ENCODE measurements at places on chromosomes 1 and 21. TPM values are rescaled to one million over a fixed set of nuclear protein-coding genes. Genes with fewer than 3 reads are reported as not detected.
A peak's percentile ranks its signal among the peaks of the same experiment; 100 is the strongest.

The ST6GALNAC5 gene
- 9.6 TPM for total RNA-seq

The FYB2 gene
- total RNA-seq, result not detected

The PPM1J gene
- total RNA-seq, result 7.9 TPM

The DAB1 gene
- 0.25 TPM for total RNA-seq

The MATN1 gene
- 0.49 TPM for total RNA-seq

The CENPL gene
- total RNA-seq, result 3.7 TPM

DNA sequence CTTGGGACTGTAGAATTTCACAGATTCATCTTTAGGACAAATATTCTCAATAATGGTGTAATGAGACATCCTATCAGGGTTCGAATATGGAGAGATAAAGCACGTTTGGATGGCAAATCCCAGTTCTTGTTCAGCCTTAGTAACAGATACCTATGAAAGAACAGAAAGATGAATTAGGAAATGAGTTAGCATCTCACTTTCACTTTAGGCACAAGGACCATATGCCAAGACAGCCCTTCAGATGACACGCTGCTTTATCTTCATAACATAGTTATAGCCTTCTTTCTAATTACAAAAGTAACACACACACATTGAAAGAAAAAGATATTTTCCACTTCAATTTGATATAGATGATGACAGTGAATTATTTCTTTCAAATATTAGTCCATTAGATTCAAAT lies 173.6 kb downstream of the TGFBR3 start:
- DNase-seq, result no peak

DNA sequence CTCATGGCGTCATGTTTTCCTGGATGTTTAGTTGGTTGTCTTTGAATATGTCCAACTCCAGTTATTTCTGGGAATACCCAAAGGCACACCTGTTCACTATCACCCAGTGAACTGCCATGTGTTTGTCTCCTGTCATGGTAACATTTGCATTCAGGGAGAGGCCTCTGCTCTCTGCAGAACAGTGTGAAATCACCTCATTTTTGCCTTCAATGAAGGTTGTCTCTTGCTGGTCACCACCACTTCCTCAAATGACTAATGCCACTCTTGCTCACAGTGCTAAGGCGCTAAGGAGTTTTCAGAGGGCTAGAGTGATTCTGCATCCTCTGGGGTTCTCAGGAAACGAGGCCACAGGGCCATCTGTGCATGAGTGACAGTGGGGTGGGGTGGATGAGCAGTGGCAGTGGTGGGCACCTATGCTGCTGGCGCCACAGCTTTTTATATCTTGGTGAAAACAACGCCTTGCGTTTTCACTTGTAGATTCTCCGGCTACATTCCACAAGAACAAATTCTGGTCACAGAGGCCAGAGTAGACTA lies 60.0 kb upstream of the ATP5PO start:
- DNase-seq, result peak; percentile 81

DNA sequence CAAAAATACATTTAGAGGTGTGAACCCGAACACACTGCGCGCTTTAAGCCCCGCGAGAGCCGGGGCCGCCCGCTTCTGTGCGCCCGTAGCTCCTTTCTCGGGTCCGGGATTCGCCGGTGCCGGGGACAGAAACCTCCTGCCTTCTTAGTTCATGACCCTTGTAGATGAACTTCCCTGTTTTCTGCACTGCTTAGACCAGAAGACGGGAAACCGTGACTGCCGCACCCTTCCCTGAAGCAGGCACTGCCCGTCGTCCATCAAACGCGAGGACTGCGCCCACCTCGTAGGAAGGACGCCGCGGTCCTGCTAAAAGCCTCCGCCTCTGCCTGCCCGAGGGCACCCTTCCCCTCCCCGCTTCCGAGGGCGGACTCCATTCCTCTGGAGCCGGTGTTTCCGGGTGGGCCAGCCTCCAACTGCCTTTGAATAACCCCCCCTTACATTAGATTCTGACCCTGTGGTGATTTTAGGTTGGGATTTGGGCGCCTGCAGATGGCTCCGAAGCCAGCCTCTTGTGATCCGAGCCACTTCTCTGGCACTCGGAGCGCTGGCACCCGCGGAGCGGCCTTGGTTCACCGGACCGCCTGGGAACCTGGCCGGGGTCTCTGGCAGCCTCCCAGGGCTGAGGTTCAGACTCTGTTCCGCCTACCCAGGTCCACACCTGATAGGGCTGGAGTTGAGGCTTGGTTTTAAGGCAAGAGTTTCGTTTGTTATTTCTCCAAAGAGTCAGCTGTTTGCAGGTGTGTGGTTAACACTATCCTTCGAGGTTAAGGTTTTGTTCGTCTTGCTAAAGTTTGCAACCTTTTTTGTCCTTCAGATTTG lies 1.2 kb upstream of the PTTG1IP start:
- no peak for DNase-seq

- DNase-seq, result no peak
Measured at GRCh38 chr1:64960731-64961130, 5.6 kb downstream of the JAK1 start.

GRCh38 chr1:219412772-219413171 lies 200.1 kb downstream of the ZC3H11B start:
- no peak for DNase-seq

DNA sequence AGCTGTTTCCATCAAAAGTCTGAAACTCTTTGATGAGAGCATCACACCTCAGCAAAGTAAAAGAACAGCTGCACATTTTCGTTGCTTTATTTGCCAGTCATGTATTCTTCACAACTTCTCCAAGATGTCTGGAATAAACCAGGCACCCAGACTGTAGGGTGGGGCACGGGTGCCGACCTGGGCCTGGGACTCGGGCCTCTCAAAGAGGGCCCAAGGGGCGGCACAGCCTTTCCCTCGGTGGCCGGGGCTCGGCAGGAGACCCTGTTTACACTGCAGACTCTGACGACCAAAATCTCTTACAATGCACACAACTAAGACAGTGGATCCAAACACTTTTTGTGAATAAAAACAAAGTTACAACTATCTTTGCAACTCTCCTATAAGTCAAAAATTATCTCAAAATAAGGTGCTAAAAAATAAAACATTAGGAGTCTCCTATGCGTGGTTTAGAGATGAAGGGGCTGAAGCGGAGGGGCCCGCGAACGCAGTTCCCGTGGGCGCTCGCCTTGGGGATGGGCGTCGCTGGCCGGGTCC lies 696 bp downstream of the LSS start:
- no peak for DNase-seq

- no peak for DNase-seq
Measured at GRCh38 chr1:146036965-146037646, 15.6 kb upstream of the HJV start.

DNA sequence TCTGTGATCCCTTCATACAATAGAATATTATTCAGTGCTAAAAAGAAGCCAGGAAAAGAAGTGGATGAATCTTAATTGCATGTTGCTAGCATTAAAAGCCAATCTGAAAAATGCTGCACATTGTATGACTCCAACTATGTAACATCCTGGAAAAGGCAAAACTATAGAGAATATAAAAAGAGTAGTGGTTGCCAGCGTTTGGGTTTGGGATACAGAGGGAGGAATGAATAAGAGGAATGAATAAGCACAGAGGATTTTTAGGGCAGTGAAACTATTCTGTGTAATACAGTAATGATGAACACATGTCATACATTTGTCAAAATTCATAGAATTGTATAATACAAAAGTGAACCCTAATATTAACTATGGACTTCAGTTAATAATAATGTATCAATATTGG lies 42.5 kb downstream of the GPR88 start:
- DNase-seq, result no peak

DNA sequence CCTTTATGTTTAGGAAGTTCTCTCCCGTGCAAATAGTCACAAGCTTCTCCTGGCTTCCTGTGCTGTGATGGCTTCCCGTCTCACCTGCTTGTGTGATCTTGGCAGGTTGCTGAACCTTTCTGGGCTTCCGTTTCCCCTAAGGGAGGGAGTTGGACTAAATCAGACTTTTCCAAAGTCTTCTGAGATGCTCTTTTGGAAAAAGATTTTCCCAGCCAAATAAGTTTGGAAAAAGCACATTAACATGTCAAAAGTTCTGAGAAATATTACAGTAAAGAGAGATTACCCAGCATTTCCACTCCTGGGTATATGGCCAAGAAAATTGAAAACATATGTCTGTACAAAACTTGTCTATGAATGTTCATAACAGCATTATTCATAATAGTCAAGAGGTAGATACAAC lies 36.0 kb upstream of the TENT5C start:
- DNase-seq, result no peak

DNA sequence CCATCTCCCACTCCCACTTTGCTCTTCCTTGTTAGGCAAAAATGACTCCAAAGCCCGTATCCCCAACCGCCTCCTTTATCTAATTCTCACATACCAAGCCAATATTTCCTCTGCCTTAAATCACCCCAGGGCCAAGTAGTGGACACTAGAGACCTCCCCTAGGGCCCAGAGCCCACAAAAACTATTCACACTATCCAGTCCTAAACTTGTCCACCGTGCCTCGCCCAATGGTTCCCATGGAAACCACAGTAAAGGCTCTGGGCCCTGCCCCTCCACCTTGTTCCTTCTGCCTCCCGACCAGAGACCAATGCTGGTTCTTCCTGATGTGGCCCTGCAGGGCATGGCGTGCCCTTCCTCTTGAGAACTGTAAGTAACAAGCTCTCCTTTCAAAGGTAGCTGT lies 11.8 kb downstream of the CFAP107 start:
- DNase-seq, result no peak

- no peak for DNase-seq
Measured at GRCh38 chr1:76961181-76961819, 94.0 kb downstream of the ST6GALNAC5 start.

GRCh38 chr21:36320421-36321324 lies 676 bp downstream of the MORC3 start:
- DNase-seq, result peak; percentile 90

GRCh38 chr1:26692211-26692792 lies 3.5 kb upstream of the ARID1A start:
- DNase-seq, result no peak

DNA sequence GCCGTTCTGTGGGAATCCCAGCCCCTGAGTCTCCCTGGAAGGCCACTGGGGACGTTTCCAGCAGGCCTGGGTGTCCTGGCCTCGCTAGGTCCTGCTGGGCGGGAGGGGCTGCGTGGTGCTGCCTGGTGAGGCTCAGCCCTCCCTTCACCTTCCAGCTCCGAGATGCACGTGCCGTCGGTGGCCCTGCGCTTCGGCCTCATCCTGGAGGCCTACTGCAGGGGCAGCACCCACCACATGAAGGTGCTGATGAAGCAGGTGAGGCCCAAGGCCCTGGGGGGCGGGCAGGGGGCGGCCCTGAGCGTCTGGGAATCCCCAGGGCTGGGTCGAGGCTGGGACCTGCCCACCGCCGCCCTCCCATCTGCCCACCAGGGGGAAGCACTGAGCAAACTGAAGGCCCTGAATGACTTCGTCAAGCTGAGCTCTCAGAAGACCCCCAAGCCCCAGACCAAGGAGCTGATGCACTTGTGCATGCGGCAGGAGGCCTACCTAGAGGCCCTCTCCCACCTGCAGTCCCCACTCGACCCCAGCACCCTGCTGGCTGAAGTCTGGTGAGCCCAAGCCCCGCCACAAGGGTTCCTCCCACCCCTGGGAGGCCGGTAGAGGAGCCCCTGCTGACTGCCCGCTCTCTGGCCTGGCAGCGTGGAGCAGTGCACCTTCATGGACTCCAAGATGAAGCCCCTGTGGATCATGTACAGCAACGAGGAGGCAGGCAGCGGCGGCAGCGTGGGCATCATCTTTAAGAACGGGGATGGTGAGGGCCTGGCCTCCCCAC lies 70.3 kb downstream of the PIK3CD start:
- no peak for DNase-seq

DNA sequence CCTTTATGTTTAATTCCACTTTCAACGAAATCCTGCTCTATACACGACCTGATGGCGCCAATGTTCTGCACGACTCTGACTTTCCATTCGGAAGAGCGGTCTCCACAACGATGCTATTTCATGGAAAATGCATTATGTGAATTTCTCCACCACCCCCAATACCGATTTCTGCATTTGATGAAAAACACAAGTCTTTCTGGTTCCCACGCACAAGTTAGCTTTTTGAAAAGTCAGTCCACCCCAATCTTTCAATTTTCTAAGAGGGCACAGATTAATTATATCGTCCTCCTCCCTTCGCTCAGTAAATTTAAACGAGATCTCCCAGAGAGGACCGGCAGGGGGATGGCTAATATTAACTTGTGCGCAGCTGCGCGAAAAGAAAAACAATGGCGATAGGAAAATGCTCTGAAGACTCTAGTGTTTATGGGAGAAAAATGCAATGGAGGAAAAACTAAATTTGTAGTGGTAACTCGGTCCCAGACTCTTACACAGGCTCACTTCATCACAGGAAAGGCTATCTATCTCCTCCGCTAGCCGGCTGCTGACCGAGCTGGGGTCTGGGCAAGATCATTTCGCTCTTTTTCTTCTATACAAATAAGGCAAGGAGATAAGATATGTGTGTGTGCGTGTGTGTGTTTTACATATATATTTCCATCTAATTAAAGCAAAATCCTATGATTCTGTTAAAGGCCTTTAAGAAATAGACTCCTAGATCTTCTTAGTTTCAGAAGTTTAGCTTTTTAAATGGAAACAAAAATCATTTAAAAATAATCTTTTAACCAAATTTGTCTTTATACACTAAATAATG lies 1.2 kb upstream of the LHX8 start:
- DNase-seq, result no peak

GRCh38 chr21:36992671-36993070 lies 13.8 kb upstream of the RIPPLY3 start:
- no peak for DNase-seq

DNA sequence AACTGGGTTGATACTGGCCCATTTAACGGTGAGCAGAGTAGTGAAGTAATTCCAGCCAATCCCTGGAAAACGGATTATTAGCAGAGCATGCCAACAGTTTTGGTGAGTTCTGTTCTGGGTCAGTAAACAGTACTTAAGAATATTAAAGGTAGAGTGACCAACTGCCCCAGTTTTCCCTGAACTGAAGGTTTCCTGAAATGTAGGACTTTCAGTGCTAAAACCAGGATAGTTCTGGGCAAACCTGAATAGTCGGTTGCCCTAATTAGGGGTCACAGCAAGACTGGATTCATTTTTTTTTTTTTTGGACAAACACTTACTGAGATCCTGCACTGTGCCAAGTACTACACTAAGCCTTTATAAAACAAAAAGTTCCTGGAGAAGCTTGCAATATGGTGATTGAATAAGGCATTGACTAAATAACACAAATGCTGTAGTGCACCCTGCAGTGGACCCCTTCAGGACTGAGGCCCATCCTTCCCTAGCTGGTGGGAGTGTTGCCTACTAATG lies 75.9 kb downstream of the KCNK1 start:
- DNase-seq, result no peak

GRCh38 chr1:81731989-81732388 lies 68.7 kb upstream of the ADGRL2 start:
- no peak for DNase-seq

DNA sequence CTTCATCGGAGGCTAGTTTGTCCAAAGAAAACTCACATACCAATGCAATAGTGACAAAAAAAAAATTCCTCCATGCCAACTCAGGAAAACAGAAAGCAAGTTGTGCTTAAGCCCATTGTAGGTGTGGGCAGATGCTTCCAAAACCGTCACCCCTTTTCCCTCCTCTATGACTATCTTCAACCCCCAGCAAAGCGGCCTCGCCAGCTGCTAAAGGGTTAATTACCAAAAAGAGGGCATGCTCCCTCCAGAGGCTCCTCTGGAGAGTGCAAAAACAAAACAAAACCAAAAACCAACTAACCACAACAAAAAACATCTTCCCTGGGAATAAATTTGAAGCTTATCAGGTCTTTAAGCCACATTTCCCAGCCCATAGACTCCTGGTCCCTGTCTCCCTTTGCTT lies 1.2 kb downstream of the LMOD1 start:
- no peak for DNase-seq

All from vagina (tissue), 2 donors.